ENCODE measurements at places on chromosomes 5 and 9. TPM values are rescaled to one million over a fixed set of nuclear protein-coding genes. Genes with fewer than 3 reads are reported as not detected.

SPDL1 gene
- 22.3 TPM for total RNA-seq

LCP2 gene
- not detected for total RNA-seq

SPATA31E1 gene
- not detected for total RNA-seq

EIF4E1B gene
- total RNA-seq, result not detected

CTXN3 gene
- total RNA-seq, result not detected

PCDHGA6 gene
- 6.3 TPM for total RNA-seq

F2RL2 gene
- total RNA-seq, result 42.3 TPM

PAIP1 gene
- 80.3 TPM for total RNA-seq

TAF11L5 gene
- total RNA-seq, result not detected

DAB2IP gene
- total RNA-seq, result 22.2 TPM

AMACR gene
- total RNA-seq, result 18.6 TPM

CDH9 gene
- not detected for total RNA-seq

WASHC1 gene
- 5.4 TPM for total RNA-seq

WWC1 gene
- total RNA-seq, result 2.3 TPM

SMIM32 gene
- not detected for total RNA-seq

FAM151B gene
- total RNA-seq, result 5.0 TPM

AQP7 gene
- 0.99 TPM for total RNA-seq

SVEP1 gene
- total RNA-seq, result 150 TPM

PTGDS gene
- 36.7 TPM for total RNA-seq

CARD9 gene
- 1.3 TPM for total RNA-seq

SPAAR gene
- total RNA-seq, result not detected

LHX6 gene
- total RNA-seq, result not detected

GARIN3 gene
- not detected for total RNA-seq

WDR31 gene
- 4.0 TPM for total RNA-seq

TOR4A gene
- total RNA-seq, result 28.9 TPM

LIX1 gene
- not detected for total RNA-seq

RPL37 gene
- 958 TPM for total RNA-seq

PAPPA gene
- total RNA-seq, result 8.7 TPM

PRXL2C gene
- total RNA-seq, result 42.0 TPM

OBP2B gene
- not detected for total RNA-seq

All from smooth muscle cell of trachea (primary cell).